CD4-positive, alpha-beta T cell treated with Interleukin-2 at 100 ng/mL for 4 hours (primary cell): ENCODE measurements at places on chromosomes 4 and X.

- no peak for DNase-seq
Observed at GRCh38 chrX:3293251-3293650, 53.2 kb downstream of the MXRA5 start.

DNA sequence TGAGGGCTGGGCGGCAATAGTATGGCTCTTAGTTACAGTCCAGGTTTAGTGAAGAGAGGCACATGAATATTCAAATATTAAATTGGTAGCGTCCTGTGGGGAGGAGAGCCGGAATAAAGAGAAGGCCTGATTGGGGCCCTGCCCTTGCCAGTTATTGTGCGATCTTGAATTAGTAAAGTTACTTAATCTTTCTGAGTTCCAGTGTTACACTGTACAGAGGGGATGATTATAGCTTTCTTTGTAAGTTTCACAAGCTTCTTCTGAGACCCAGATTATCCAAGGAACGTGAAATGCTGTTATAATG is 1.2 kb downstream of the METAP1 start:
- no peak for DNase-seq

GRCh38 chrX:41347186-41347585 is 13.2 kb downstream of the DDX3X start:
- no peak for DNase-seq

- no peak for DNase-seq
Observed at GRCh38 chr4:38605753-38606586, 58.0 kb upstream of the KLF3 start.

DNA sequence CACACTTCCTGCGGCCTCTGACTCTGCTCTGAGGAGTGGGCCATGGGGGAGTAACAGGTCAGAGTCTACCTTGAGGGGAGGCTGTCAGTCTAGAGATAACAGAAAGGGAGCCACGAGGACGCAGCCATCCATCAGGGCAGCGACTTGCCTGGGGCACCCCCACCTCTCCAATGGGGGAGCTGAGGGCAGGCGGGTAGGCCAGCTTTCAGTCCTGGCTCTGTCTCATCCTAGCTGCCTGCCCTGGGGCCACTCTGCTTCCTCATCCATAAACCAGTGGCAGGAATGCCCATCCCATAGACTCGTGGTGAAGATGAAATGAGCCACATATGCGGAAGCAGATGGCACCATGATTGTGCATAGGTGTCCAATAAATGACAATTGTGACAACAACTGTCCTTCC is 13.2 kb downstream of the MAGED2 start:
- DNase-seq: no peak

GRCh38 chrX:116499780-116500179 is 37.0 kb upstream of the CT83 start:
- DNase-seq: no peak

- no peak for DNase-seq
Observed at GRCh38 chr4:97953171-97953941, 189.9 kb downstream of the STPG2 start.

DNA sequence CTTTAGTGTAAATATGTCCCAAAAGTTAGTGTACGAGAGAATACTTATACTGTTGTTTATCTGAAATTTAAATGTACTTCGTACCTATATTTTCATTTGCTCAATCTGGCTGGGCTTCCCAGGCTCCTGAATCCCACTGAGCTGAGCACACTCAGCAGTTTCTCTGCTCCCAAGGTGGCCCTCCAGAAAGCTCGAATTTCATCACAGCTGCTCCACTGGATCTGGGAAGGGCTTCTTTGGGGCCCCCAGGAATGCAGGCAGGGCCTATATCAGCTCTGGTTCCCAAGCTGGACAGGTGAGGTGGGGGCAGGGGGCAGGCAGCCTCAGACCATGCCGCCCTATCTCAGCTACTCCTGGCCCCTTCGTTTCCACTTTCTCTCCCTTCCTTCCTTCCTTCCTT is 1.5 kb upstream of the FATE1 start:
- no peak for DNase-seq

GRCh38 chr4:66852843-66853242 is 692.5 kb downstream of the CENPC start:
- DNase-seq: no peak

DNA sequence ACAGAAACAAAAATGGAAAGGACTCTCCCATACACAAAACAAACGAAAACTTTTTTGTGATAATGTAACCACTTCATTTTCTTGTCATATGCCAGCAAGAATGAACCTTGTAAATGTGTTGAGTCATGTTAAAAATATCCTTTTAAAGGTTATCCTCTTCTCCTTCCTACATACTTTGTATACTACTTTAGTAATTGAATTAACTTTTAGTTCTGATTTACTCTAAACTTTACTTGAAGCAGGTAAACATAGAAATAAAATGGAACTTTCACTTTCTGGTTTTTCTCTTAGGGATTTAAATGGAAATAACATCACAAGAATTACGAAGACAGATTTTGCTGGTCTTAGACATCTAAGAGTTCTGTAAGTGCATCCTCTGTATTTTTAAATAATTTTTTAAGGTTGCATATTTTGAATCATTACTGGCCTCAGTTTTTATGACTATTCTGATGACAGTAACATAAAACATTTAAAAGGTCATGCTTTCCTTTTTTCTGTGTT is 4.7 kb downstream of the SLIT2 start:
- DNase-seq: no peak

DNA sequence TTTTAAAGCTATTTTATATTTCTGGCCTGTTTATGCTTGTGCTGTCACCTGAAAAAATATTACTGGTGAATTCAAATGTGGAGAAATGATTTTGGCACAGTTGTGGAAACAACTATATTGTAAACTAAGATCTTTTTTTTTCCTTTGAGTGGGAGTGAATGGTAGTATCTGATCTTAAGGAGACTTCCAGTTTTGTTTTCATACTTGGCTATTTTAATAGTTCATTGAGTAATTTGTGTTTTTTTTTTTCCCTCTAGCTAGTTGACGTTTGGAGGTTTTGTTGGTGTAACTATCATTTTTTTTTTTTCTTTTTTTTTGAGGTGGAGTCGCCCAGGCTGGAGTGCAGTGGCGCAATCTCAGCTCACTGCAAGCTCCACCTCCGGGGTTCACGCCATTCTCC is 10.5 kb downstream of the STAG2 start:
- DNase-seq: no peak

GRCh38 chr4:156501962-156502361 is 469.6 kb downstream of the PDGFC start:
- no peak for DNase-seq

DNA sequence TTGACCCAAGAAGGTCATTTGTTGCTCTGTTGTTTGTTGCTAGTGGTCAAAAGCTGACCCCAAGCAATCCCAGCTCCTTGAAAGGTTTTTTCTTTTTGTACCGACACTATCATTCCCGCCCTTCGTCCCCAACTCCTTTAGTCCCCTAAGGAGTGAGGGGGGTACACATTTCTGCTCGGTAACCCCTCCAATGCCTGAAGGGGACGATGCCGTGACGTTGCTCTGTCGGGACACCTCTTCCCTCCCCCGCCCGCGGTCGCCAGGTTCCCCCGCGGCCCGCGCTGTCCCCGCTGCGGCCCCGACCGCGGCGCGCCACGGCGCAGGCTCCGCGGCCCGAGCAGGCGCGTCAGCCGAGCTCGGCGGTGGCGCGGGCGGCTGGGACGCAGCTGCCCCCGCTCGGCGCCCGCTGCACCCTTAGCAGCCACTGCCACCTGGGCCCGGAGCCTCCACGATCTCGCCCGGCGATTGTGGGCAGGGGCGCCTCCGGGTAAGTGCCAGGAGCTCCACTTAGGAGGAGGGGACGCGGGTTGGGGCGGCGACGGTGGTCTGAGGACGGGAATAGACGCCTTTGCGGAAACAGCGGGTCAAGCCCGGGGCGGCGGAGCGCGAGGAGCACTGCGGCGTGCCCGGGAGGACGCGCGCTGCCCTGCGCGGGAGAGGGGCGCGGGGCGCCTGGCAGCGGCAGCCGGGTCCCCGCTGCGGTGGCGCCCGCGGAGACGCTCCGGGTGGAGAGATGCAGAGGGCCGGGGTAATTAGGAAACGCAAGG is at the start of gene GLRB:
Gene GLRB, plus strand, starts transcription at position 340 of the 767 bp plus-strand sequence. CDS start 1,875 bp downstream, outside the sequence.
- DNase-seq: no peak

DNA sequence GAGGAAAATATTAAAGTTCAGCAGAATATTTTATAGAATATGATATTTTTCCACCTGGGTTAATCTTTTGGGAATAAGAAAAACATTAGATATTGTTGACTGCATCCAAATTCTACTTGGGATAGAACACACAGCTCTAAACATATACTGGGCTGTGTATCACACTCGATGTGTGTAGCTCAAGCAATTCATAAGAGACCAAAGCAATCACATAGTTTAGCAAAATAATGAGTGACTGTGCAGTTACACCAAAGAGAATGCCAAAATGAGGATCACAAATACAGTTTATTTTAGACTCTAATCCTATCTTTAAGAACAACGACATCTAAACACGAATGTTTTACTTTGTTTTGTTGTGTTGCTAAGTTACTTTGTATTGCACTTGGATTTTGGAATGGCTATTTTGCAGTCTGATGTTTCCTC is 101.2 kb downstream of the CBR4 start:
- no peak for DNase-seq

DNA sequence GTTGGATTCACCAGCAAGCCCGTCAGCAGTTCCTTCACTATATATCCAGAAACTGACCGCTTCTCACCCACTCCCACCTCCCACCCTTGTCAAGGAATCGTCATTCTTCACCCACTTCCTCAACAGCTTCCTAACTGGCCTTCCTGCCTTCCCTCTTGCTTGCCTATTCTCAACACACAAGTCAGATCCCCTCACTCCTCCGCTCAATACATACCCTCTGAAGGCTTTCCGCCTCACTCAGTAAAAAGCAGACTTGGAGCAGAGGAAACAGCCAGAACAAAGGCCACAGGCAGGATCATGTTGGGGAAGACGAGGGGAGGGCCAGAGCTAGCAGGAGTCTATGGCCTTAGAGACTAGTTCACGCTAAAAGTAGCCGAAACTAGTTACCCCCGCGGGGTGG is 23.7 kb downstream of the RWDD4 start:
- DNase-seq: no peak

DNA sequence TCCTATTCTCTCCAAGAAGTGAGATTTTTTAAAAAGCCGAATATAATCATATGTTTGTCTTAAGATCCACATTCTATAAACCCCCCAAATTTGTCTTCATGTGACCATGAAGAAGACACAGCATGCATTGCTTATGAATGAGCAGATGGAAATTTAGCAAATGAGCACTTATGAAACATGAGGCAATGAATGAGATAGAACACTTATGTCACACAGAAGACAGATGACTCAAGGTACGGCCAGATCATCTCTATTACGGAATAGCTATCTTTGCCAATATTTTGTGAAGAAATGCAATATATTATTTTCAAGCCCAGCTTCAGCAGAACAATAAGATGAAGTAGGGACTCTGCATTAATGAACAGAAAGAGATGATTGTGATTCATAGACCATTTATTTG is 21.4 kb downstream of the PHEX start:
- DNase-seq: no peak

GRCh38 chr4:101252721-101253120 is 94.6 kb downstream of the PPP3CA start:
- no peak for DNase-seq

DNA sequence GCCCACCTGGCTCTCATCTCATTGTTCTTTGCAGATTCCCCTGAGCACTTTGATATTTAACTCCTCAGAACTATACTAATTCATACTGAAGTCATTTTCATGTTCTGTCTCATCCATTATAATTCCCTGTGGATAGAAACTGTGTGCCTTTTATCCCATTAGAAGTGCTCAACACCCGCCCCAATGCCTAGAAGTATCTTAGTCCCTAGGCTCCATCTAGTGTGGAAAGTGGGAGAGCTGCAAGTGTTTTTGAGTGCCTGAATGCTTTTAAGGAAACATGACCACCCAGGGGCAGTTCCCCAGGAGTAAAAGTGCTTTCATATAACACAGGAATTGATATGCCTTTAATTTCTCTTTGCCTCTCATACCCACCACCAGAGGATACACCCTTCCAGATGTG is 117.0 kb downstream of the CHRDL1 start:
- no peak for DNase-seq

DNA sequence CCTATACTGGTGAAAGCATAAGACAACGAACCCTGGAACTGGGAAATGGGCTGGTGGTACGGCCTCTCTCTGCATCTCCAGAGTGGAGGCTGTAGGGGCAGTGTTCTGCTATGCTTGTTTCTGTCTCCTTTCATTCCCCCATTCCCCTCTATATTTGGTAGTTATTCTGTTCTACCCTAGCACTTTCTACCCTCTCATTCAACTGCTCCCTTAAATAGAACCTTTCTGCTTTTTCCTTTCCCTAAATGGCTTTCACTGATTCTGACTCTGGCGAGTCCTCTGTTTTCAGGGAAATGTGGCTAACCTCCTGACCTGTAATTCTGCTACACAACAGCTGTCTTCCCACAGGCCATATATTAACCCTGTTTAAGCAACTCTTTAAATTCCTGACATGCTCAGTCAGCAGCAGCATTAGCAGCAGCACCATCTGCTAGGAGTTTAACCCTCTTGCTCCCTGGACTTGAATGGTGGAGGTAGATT is 94.2 kb downstream of the CXCL13 start:
- DNase-seq: no peak

GRCh38 chr4:165838575-165838974 is 34.5 kb upstream of the TLL1 start:
- DNase-seq: no peak

DNA sequence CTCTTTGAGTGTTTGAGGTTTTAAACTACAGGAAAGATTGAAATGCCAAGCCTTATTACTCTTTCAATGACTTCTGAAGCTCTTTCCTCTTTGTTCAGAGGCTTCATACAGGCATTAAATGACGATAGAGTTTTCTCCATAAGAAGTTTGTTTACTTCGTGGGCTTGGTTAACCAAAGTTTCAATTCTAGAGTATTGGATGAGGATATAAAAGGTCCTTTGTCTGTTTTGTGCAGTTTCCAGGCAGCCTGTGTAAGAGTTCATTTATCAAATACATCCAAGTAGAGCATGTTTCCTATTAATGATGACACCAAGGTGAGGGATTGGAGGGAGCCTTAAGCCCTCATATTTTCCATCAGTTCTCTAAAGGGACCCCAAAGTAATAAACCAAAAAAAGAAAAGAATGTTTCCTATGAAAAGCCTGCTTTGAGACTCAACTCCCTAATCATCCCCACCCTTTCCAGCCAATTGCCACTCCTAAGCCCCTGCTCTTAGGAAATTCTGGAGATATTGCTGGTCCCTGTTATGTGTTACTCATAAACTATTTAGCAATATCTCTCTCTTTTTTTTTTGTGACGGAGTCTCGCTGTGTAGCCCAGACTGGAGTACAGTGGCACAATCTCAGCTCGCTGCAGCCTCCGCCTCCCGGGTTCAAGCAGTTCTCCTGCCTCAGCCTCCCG is 106.2 kb upstream of the IL13RA1 start:
- no peak for DNase-seq

DNA sequence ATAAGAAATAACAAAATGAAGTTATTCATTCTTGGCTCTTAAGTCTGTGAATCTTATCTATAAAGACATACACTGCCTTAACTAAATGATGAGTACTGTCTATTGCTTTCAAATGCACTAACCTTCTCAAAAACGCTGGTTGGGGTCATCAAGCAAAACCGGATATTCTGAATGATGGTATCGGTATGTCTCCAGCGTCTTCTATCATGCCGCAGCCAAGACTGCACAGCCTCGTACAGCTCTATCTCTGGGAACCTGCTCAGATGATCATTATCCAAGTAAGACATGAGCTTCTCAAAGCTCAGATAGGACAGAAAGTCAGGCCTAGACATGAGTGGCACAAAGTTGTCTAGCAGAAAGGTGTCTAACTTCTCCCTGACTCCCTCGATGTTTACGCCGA is 21.1 kb downstream of the KLHL15 start:
- no peak for DNase-seq

- no peak for DNase-seq
Observed at GRCh38 chrX:17833954-17834353, 27.1 kb downstream of the RAI2 start.
